ENCODE measurements at places on chromosomes 3 and 15.

DNA sequence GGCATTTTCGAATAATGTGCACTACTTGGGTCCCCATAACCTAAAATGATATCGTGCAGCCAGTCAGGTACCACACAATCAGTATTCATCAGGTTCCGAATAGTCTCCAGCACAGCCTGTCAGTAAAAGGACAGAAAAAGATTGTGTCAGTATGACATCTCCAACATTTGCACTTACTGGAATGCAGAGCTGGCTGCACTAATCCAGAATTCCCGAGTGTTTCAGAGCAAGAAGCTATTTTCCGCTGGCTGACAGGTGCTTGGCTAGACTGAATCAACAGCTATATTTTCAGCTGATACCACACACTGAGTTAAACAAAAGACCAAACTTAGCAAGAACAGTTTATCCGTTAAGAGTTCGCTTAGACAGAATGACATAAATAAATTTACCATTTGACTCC, 68.8 kb downstream of the AQR start:
- DNase-seq, result no peak

DNA sequence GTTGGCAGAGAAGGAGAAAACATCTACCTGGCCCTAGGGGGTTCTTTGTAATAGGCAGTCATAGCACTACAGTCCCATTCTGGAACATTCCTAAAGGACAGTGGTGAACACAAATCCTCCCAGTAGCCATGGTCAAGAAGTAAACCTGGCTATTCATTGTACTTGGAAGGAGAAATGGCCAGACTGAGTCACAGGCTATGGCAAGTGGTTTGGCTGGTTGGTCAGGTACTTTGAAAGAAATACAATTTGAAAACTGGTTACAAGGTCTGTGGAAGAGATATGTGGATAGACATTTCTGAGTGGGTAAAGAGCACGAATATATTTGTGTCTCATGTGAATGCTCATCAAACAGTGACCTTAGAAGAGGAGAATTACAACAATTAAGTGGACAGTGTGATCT, 33.0 kb upstream of the FAN1 start:
- no peak for DNase-seq

DNA sequence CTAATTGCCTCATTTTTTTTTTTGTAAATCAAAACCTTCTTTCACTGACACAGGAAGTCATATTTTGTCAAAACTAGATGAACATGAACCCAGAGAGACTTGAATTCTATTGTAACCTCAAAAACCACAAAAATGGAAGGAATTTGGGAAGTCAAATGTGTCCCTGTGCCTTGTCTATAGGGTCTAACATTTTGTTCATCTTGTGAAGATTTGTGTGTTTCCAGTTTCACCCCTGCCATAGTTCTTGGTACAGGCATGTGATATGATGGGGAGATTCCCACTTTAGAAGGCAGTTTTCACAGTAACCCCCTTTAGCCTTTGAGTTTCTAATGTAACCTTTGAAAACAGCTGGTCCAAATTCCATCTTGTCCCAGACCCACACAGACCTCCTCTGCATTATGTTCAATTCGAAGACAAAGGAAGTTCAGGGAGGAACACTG, 318.5 kb upstream of the ADAMTS9 start:
- DNase-seq, result no peak

DNA sequence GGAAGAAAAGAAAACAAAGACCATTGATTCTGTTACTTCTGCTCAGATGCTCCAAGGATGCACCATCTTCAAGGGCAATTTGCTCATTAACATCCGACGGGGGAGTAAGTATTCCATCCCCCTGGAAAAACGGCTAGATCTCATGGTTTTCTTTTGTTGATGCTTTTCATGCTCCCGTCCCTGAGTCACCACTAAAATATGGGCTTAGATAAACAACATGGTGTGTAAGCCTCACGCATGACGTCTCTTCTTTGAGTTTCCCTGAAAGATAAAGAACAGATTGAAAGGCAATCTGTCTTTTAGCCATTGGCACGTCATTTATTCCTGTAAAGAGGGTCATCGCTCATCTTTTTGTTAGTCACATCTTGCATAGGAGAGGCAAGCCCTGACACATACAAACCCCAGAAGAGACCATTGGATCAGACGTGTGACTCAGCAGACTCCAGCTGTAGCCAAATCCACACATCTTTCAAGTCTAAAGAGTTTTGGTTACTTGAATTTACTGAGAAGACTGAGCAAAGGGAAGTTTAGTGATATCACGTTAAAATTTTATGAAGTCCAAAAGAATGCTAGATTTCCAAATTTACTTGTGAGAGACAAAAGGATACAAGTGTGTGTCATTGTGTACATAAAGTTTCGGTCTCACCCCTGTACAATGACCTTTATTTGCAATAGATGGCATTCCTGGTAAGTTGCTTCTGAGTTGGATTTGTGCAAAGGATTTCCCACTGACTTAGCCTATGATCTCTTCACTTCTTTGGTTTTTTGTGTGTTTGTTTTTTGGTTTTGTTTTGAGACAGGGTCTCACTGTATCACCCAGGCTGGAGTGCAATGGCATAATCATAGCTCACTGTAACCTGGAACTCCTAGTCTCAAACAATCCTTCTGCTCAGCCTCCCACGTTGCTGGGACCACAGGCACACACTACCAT, 110.5 kb downstream of the PGPEP1L start:
- DNase-seq, result no peak

- no peak for DNase-seq
Measured at GRCh38 chr3:72230774-72231379, 445.9 kb upstream of the PROK2 start.

DNA sequence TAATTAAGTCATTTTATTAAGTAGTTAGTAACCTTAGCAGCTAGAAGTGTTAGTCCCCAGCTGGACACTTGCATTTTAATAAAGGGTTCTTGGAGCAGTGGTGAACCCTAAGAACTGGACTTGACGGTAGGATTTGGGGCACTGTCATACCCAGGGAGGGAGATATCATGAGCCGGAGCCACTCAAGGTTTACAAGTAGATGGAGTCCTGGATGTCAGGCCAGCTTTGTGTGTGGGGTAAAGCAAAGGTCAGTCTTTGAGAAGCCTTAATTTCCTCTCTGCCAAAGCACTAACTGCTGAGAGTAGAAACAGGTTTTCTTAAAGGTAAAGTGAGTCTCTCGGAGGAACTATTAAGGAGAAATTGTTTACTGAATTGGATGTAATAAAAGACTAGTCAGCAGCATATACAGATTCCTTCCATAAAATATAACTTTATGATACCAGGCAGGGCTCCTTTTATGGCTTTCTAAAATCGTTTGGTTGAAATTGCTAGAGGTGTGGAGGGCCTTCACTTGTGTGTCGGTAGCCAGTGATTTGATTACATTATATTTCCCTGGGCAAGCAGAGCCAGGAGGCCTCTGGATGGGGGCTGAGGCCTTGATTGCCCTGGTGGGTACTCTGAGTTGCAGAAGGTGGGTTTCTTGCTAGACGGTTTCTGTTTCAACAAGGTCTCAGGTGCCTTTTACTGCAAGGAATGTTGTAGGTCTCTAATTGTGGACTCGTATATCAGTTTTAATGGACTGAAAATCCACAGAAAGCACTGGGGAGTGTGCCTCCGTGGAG, 23.1 kb downstream of the SQOR start:
- no peak for DNase-seq

- no peak for DNase-seq
Measured at GRCh38 chr3:47464588-47464987, 11.2 kb downstream of the SCAP start.
